ENCODE measurements at places on chromosomes 16 and 17.
A peak's percentile ranks its signal among the peaks of the same experiment; 100 is the strongest.

GRCh38 chr17:73199751-73200317 is 7.0 kb downstream of the COG1 start:
- H3K27ac ChIP-seq, result no peak overlapping the region
- H3K27me3 ChIP-seq, result no peaks in the 10 kb centered on the region
- no peak for DNase-seq
- H3K4me1 ChIP-seq, result peaks cover 20% of the 10 kb centered on the region
- no peak overlapping the region for H3K4me3 ChIP-seq

DNA sequence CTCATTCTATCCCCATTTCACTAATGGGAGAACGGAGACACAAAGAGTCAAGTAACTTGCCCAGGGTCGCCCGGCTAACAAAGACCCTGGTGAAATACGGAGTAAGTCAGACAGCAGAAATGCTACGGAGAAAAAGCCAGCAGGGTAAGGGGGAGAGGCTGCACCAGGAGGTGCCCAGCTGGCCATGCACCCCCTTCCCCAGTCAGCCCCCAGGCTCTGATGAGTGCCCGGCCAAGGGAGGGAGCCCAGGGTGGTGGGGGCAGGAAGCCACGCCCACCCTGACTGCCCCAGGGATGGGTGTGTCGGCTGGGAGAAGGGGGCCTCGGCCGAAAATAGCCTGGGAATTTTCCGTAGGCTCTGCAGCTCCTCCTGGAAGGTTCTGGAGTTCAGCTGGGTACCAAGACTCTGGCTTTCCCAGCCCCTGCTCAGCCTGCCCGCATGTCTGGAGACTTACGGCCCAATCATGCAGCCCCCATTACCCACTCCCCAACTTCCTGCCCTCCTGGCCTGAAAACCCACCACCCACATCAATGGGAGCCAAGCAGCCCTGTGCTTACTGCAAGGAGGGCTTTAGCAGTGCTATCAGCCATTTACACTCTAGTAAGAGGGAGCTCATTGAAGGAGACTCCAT is 4.2 kb downstream of the CARHSP1 start:
- no peaks in the 10 kb centered on the region for H3K27me3 ChIP-seq
- H3K4me1 ChIP-seq, result peaks cover 50% of the 10 kb centered on the region
- H3K36me3 ChIP-seq, result peaks cover 31% of the 10 kb centered on the region
- H3K4me3 ChIP-seq, result no peak overlapping the region

- peak overlapping the region; percentile 25 for H3K27ac ChIP-seq
- H3K4me3 ChIP-seq, result no peak overlapping the region
- H3K4me1 ChIP-seq, result peaks cover 55% of the 10 kb centered on the region
- no peak for DNase-seq
Observed at GRCh38 chr16:9125658-9126505, 34.4 kb downstream of the HAPSTR1 start.

- peaks cover 55% of the 10 kb centered on the region for H3K4me1 ChIP-seq
- peak overlapping the region; percentile 96 for H3K27ac ChIP-seq
- peak; percentile 64 for DNase-seq
- peak overlapping the region; percentile 92 for H3K4me3 ChIP-seq
- peaks cover 40% of the 10 kb centered on the region for H3K36me3 ChIP-seq
Observed at GRCh38 chr17:44198721-44199552, 747 bp downstream of the ATXN7L3 start.

- no peak for DNase-seq
- H3K36me3 ChIP-seq, result no peaks in the 10 kb centered on the region
- H3K27ac ChIP-seq, result no peak overlapping the region
Observed at GRCh38 chr17:30302241-30302640, 10.5 kb upstream of the BLMH start.

DNA sequence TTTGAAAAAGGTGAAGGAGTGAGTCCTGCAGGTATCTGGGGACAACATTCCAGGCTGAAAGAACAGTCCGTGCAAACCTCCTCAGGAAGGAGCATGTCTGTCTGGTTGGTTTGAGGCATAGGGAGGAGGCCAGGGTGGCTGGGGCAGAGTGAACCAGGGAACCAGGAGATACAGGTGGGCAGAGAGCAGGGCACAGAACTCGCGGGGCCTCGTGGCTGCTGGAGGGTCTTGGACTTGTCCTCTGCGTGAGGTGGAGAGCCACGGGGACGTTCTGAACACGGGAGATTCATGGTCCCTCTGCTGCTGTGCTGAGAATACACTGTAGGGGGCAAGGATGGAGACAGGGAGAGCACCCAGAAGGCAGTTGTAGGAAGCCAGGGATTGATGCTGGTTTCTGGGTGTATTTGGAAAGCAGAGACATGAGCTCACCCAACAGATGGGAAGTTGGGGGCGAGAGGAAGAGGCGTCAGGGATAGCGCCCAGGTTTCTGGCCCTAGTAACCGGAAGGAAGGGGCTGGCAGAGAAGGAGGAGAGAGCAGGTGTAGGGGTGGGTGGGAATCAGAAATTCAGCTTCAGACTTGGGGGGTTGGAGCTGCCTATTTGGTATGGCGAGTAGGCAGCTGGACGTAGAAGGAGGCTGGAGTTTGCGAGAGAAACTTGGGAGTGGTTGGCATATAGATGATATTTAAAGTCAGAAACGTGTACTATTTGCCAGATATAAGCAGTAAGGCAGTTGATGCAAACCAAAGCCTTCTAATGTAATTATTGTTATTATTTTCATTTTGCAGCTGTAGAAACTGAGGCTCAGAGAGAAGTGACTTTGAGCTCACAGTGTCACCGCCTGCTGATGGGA is at the start of gene CCL17:
Gene CCL17 (plus strand): TSS at position 803 of the 853 bp plus-strand sequence. CDS start 9,166 bp downstream, outside the sequence.
- no peaks in the 10 kb centered on the region for H3K27me3 ChIP-seq
- no peaks in the 10 kb centered on the region for H3K36me3 ChIP-seq
- DNase-seq, result no peak
- H3K27ac ChIP-seq, result no peak within 1 kb of the TSS
- no peak within 1 kb of the TSS for H3K4me3 ChIP-seq
- H3K4me1 ChIP-seq, result no peaks in the 10 kb centered on the region

DNA sequence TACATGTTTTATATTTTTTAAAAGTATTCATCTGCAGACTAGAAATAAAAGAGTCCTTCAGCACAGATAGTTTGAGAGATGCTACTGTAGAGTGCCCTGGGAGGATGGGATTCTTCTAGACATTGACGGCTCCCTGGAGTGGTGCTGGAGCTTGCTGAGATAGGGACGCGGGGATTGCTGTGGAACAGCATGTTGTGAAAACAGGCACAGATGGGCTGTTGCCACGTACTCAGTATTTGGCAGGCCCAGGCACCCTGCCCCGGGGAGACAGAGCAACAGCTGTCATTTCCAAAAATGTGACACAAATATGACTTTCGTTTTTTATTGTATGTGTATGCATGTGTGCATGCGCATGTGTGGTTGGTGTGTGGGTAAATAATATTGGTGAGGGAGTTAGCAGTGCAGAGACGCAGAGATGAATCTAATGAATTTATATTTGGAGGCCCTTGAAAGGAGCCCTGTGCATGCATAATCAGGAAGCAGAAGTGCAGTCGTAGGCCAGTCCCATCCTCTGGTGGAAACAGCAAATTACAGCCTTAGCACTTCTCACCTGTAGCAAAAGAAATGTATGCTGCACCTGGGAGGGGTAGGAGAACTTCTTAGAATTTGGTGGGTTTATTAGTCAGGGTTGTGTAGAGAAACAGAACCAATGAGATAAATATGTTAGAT is 6.2 kb upstream of the ABCA8 start:
- DNase-seq, result no peak
- H3K4me3 ChIP-seq, result no peak overlapping the region
- no peaks in the 10 kb centered on the region for H3K4me1 ChIP-seq
- H3K27me3 ChIP-seq, result peaks cover 2% of the 10 kb centered on the region
- no peaks in the 10 kb centered on the region for H3K36me3 ChIP-seq

GRCh38 chr17:59766491-59766890 is 59.0 kb downstream of the VMP1 start:
- peaks cover 54% of the 10 kb centered on the region for H3K4me1 ChIP-seq
- peaks cover 41% of the 10 kb centered on the region for H3K36me3 ChIP-seq
- no peak for DNase-seq
- H3K27me3 ChIP-seq, result no peaks in the 10 kb centered on the region
- no peak overlapping the region for H3K27ac ChIP-seq

DNA sequence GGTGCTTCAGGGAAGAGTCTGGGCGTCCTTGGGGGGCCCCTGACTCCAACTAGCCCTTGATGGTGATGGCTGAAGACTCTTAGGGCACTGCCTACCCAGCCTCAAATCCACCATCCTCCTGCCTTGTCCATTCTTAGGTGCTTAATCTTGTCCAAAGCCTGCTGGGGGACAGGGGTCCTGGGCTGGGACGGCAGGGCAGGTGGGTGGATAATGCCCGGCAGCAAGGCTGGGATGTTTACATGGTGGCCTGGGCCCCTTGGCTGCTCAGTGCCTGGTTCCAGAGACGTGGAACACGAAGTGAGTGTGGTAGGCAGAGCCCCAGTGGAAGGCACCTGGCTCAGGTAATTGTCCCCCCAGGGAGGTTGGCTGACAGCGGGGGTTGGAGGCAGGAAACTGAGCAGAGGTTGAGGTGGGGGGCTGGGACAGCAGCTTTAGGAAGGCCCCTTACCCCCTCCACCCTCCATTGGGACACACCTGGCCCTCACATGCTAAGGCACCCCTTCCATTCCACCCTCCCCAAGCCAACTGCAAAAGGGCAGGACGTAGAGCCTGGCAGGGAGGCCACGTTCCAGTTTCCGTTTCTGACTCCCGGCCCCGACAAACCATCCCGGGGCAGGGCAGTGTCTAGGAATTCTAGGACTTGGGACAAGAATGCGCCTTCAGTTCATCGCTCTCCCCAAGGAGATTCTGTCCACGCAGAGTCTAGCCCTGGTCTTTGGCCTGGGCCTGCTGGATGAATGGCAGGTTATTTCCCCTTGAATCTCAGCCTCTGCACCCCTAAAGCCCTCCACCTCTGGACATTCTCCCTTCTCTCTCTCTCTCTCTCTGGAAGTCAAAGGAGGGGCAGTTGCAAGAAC is 1.9 kb downstream of the FOXJ1 start:
- peaks cover 15% of the 10 kb centered on the region for H3K27me3 ChIP-seq
- H3K27ac ChIP-seq, result no peak overlapping the region
- H3K4me3 ChIP-seq, result peak overlapping the region; percentile 27
- DNase-seq, result no peak
- H3K4me1 ChIP-seq, result peaks cover 47% of the 10 kb centered on the region

- DNase-seq, result no peak
- no peak overlapping the region for H3K4me3 ChIP-seq
- H3K4me1 ChIP-seq, result peaks cover 25% of the 10 kb centered on the region
- H3K36me3 ChIP-seq, result no peaks in the 10 kb centered on the region
- H3K27me3 ChIP-seq, result no peaks in the 10 kb centered on the region
- no peak overlapping the region for H3K27ac ChIP-seq
Observed at GRCh38 chr16:85090181-85090580, 22.1 kb downstream of the CIBAR2 start.

GRCh38 chr16:57690782-57691471 is 3.7 kb upstream of the DRC7 start:
- no peak overlapping the region for H3K4me3 ChIP-seq
- H3K27me3 ChIP-seq, result peaks cover 15% of the 10 kb centered on the region
- H3K27ac ChIP-seq, result no peak overlapping the region
- H3K4me1 ChIP-seq, result peaks cover 32% of the 10 kb centered on the region
- no peak for DNase-seq

GRCh38 chr16:1121601-1122397 is 25.8 kb upstream of the C1QTNF8 start:
- H3K4me3 ChIP-seq, result no peak overlapping the region
- H3K4me1 ChIP-seq, result no peaks in the 10 kb centered on the region
- H3K27me3 ChIP-seq, result no peaks in the 10 kb centered on the region
- no peak for DNase-seq
- H3K36me3 ChIP-seq, result no peaks in the 10 kb centered on the region

DNA sequence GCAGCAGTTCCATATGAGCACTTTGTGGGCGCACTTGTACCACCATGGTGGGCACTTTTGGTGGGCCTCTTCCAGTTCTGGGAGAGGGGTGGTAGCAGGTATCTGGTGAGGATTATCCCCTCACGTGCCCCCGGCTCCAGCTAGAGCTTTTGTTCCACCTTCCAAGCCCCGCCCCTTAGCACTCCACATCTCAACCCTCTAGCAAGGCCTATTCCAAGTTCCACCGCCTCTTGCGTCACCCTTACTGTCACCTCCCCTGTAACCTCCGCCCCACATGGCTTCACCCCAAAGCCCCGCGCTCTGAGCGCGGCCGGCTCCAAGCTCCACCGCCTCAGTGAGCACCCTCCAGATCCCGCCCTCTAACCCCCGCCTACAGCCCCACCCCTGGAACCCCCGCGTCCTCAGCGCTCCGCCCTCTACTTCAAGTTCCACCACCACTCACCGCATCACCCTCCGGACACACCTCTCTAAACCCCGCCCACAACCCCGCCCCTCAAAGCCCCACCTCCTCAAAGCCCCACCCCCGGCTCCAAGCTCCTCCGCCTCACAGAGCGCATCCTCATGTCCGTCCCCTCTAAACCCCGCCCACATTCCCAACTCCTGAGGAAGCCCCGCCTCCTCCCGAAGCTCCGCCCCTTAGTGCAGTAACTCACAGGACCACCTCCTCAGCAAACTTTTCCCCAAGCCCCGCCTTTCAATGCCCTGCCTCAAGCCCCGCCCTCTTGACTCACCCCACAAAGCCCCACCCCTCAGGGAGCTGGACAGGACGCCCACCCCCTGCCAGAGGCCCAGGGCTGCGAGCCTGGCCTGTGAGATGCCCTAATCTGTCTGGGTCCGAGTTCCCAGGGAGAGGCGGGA is 11.1 kb downstream of the SCN4A start:
- H3K4me3 ChIP-seq, result no peak overlapping the region
- H3K4me1 ChIP-seq, result peaks cover 9% of the 10 kb centered on the region
- H3K27ac ChIP-seq, result no peak overlapping the region
- peak; percentile 31 for DNase-seq

DNA sequence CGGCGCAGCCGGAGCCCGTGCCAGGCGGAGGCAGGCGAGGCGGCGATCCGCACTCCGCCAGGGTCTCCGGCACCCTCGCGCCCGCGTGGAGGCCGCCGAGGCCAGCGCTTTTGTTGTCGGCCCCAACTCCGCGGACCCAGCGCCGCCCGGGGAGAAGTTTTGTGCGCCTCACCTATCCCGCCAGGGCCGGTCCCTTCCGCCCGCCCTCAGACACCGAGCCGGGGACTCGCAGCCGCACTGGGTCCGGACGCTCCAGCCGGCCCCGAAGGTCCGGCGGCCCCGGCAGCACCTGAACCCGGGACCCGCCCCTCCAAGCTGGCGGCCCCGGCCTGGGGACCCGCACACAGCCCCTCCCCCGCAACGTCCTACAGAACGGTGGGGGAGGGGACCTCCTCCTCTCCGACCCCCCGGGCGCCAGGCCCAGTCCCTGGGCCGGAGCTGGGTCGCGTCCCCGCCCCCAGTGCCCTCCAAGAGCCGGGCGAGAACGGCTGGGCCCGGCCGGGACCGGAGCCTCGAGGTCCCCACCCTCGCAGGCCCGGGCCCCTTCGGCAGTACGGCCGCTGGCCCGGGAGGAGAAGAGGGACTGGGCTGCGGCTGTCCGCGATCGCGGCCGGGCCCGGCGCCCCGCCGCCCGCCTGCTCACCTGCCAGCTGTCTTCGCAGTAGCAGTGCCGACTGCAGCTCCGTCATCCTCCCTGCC is 698 bp downstream of the UBE2G1 start:
- H3K4me3 ChIP-seq, result peak overlapping the region; percentile 67
- H3K27me3 ChIP-seq, result no peaks in the 10 kb centered on the region
- H3K27ac ChIP-seq, result no peak overlapping the region

- H3K4me1 ChIP-seq, result peaks cover 10% of the 10 kb centered on the region
- no peak for DNase-seq
- H3K27ac ChIP-seq, result no peak overlapping the region
- H3K27me3 ChIP-seq, result no peaks in the 10 kb centered on the region
Observed at GRCh38 chr16:88349903-88350900, 32.6 kb upstream of the ZNF469 start.

Data from activated CD4-positive, alpha-beta T cell treated with anti-CD3 and anti-CD28 coated beads, Interleukin-2, amount 10 ng/mL, durations not matched to agents 7 days and 5 days (primary cell).